NB4 (cell line): ENCODE measurements at places on chromosomes 11 and 22.

DNA sequence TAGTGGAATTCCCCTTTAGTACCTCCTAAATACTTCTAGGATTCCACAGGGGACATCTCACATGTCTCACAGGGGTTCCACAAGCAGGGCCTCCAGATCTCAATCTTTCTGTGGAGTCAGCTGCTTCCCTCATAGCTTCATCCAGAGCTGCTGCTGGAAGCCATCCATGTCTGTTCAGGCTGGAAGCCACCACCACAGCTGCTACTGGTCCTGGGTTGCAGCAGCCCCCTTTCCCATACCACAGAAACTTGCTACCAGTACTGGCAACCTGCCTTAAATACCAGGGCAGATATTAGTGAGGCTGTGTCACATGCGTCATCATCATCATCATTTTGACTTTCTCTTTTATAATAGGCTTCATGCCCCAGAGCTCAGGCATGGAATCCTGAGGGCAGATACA is 242.7 kb upstream of the NCAM1 start:
- DNase-seq = no peak

- no peak for DNase-seq
These were observed 64.2 kb downstream of the FLI1 start for GRCh38 chr11:128757886-128758612.

- DNase-seq = no peak
These were observed 1052.9 kb downstream of the NTM start for GRCh38 chr11:132423266-132423665.

GRCh38 chr11:30495437-30495836 is 90.7 kb downstream of the MPPED2 start:
- no peak for DNase-seq

DNA sequence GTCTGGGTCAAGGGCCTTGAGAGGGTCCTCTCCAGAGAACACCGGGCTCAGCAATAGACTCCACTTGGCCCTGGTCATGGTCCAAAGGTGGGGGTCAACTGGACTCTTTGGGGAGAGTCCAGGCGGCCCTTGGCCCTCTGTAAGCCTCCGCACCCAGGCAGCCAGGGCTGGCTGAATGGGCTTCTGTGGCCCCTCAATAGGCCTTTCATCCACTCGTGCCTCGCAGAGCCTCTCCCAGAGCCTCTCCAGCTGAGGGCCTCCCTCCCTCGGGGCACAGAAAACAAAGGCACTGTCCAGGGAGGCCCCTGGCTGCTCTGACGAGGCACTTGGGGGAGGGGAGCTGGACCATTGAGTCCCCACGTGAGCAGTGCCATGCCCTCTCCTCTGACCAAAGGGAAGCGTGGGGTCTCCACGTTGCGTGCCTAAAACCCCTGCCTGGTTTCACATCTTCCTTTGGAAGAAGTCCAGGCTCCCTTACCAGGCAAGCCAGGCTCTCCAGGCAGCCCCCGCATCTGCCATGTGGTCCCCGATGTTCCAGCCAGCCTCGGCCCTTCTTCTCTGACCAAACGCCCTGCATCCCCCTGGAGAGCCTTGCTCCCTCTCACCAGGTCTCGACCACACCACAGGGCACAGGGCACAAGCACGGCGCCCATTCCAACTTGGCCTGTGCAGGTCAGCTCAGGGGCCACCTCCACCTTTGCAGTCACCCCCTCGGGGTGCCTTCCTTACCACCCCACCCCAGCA is 15.5 kb downstream of the KIAA0930 start:
- no peak for DNase-seq

GRCh38 chr11:106446955-106447354 is 369.5 kb downstream of the AASDHPPT start:
- DNase-seq = no peak

GRCh38 chr11:95793116-95793515 is 2.8 kb downstream of the CEP57 start:
- DNase-seq = no peak
